ENCODE measurements at places on chromosomes 16 and 17. TPM values are rescaled to one million over a fixed set of nuclear protein-coding genes. Genes with fewer than 3 reads are reported as not detected.

Gene TMEM98
- 9.2 TPM for total RNA-seq

Gene PMFBP1
- total RNA-seq: 1.4 TPM

Gene OR4D1
- total RNA-seq: not detected

Gene ACE
- 0.30 TPM for total RNA-seq

Gene PDILT
- not detected for total RNA-seq

DNA sequence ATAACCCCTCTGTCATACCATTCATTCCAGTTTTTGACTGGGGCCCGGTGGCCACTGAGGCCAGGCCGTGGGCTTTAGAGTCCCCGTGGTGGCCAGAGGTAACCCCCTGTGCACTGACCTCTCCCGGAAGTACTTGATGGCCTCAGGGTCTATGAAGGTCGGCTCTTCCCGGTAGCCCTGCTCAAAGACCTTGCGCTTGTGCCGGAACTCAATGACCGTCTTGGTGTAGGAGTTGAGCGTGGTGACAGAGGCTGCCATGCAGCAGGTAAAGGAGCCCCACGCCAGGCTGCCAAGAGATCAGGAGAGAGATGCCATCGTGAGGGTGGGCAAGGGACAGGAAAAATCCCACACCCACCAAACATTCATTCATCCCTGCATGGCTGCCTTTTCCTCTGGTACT, 234.8 kb downstream of the GSG1L start:
- no peak for DNase-seq

DNA sequence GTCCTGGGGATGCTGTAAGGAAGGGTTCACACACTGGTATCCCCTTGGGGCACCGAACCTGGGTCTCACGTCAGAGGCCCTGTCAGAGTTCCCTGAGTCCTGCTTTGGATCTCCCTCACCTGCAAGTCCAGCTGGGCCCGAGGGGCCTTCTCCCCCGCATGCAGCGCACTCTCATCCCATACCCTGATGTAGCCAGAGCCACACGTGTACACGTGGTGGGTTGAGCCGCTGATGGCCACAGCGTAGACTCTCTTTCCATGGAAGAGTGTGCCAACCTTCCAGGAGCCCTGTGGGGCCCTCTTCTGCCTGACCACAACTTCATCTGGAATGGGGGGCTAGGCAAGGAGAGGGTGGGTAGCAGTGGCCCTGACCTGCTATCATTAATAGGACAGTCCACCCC, 9.9 kb downstream of the TLE7 start:
- no peak for DNase-seq

- no peak for DNase-seq
Observed at GRCh38 chr17:44067545-44067940, 1.1 kb upstream of the LSM12 start.

GRCh38 chr17:79045842-79046196, 21.9 kb downstream of the C1QTNF1 start:
- DNase-seq: peak; percentile 75

GRCh38 chr16:59339871-59340270, 605.8 kb upstream of the GOT2 start:
- no peak for DNase-seq

Gene BFAR
- 57.0 TPM for total RNA-seq

DNA sequence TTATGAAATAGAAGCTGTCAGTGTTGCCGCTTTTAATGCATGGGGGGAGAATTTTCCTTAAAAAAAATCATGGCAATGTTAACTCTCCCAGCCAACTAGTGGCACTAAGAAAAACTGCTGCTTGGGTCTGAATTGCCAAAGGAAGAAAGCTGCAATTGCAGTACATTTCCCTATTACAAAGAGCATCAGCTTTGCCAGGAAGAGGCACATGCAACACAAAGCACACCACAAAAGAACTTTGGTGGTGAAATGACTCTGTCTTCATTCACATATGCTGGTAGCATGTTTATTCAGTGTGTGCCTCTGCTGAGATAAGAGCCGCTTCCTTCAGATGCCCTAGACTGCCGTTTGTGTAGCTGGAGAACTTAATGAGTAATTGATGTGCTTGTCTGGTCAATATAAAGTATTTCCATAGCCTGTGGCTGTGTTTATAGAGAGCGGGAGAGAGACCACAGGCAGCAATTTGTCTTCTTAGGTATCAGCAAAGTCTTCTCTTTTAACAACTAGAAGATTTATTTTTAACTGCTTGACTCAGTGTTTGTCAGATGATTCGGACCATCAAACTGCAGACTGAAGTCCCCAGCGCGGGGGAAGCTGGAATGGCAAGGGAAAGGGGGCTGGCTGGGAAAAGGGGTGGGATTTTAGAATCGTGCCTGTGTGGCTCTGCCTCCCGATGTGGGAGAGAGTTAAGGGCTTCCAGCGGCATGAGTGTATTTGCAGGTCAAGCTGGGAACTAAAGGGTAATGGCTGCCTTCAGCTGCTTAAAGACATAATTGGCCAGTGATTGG, 115.1 kb downstream of the MRTFB start:
- peak; percentile 18 for DNase-seq

DNA sequence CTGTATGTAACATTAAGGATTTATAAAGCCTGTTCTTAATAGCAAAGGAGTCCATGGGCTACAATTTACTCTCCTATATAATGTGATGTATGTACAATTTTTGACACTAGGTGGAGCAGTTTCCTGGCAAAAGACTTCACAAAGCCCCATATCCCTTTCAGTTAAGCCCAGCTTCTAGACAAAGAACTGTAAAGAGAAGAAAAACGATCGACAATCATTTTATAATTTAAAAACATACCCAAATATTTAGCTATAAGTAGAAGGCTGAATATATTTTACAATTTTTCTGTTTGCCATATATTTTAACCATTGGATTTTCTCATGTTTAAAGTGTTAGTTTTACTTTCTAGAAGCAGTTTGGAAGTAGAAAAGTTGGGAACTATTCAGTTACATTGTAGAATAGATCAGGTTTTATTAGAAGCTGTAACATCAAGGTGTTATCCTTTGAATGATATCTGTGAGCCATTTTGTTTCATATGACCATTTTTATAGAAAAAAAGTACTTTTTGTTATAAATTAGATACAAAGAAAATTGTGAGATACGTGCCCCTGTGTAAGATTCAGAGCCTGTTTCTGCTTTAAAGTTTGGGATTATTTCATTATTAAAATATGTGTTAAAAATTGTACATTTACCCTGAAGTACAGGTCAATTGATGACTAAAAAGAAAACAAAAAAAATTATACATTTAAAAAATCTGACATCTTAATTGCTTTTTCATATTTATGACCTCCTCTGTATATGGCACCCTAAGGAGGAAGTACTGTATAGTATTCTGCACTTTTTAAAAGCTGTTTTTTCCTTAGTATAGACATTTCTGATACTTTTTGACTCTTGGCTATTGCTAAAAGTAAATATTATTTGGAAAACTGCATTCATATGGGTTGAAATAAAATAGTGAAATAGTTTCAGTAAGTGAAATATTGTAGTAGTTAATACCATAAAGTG, 46.3 kb downstream of the VMP1 start:
- peak; percentile 86 for DNase-seq

Gene TNFRSF13B
- total RNA-seq: not detected

- DNase-seq: no peak
Observed at GRCh38 chr17:76040376-76040775, 13.3 kb upstream of the EVPL start.

Gene MYH13
- total RNA-seq: not detected

DNA sequence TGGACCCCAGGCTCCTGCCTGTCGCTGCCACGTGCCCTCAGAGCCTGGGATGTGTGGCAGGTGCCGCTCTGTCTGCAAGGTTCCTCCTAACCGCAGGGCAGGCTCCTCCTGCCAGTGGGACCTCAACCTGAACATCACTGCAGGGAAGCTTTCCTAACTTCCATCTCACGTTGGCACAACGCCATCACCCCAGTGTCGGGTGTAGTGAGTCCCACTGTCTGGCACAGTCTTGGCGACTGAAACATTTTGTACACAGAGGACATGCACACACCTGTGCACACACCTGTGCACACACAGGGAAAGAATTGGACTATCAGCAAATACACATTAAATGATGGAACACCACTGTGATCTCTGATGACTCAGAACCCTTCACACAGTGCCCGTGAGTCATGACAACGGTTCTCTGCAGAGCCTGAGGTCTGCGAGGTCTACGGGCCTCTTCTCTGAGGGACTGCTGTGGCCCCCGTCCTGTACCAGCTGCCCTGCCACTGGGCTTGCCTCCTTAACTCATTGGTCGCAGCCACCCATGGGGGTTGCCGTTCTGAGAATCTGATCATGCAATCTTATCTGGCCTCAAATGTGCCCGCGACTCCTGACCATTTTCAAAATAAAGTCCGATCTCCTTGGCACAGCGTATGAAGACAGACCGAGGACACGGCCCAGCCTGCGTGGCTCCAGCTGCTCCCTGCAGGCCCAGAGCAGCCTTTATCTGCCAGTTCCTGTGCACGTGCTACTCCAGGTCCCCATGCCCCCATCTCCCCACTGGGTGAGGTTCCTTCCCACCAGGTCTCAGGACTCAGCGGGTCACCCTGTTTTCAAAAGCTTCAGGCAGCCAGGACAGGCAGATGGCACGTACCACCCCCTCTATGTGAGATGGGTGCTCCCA, 7.6 kb downstream of the CCDC57 start:
- DNase-seq: peak; percentile 88

DNA sequence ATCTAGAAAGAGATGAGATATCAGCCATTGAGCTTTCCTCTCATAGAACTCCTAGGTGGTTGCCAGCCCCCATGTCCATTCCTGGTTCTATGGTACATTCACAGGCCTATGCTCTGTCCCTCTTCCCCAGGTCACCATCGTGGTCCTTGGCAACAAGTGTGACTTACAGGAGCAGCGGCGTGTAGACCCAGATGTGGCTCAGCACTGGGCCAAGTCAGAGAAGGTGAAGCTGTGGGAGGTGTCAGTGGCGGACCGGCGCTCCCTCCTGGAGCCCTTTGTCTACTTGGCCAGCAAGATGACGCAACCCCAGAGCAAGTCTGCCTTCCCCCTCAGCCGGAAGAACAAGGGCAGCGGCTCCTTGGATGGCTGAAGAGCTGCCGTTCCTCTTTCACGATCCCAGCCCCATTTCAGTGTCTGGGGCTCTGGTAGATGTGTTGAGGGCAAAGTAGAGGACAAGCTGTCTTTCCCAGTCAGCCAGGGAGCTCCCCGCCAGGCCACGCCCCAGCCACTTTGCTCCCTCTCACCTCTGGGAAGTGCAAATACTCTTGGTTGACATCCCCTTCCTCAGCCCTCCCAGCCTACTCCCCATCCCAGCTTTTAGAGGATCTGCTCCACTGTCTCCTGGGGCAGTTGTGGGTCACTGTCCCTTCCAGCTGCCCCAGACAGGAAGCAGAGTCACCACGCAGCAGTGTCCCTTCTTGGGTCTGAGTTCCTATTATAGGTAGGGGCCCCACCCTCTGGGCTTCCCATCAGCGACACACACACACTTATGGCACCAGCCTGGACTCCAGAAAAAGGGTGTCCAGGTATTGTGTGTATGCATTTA, 3.8 kb downstream of the NKIRAS2 start:
- DNase-seq: no peak

GRCh38 chr17:63246344-63246743, 199.8 kb downstream of the CYB561 start:
- DNase-seq: no peak

- no peak for DNase-seq
Observed at GRCh38 chr16:8958344-8959167, 5.2 kb downstream of the USP7 start.

GRCh38 chr17:80008383-80008840, 27.3 kb downstream of the TBC1D16 start:
- peak; percentile 81 for DNase-seq

DNA sequence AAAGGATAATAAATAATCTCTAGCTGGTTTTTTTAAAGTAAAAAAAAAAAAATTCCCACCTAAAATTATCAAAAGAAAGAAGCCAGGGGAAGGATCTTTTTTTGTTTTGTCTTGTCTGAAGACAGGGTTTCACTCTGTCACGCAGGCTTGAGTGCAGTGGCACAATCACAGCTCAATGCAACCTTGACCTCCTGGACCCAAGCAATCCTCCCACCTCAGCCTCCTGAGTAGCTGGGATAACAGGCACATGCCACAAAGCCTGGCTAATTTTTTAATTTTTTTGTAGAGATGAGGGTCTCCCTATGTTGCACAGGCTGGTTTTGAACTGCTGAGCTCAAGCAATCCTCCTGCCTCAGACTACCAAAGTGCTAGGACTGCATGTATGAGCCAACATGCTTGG, 78.4 kb upstream of the STAC2 start:
- DNase-seq: no peak

Gene EFCAB13
- 1.1 TPM for total RNA-seq

DNA sequence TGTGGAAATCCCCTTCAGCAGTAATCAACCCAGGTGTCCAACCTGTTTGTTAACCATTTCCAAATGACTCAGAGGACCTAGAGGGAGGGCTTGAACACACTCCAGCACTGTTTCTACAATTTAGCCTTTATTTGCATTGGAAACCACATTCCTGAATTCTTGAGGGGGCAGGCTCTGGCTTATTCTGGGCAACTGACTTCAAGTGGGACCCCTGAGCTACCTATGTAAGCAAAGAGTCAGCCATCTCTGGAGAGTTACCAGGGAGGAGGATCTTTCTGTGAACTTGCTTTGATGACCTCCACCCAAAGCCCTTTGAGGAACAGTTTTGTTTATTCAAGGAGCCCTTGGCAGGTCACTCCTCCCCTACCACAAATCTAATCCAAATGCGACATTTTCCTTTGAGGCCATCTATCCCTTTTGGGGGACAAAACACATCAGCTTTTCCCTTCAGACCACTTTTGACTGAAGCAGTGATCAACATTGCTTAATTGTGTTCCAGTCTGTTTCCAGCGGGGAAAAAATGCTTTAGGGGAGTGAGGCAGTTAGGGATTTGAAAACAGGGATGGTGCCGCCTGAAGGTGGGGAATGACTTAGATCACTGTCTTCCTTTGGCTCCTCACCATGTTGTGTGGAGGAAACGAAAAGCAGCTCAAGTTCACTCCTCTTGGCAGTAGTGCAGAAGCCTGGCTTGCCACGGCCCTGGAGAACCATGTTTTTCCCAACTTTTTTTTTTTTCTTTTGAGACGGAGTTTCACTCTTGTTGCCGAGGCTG, 46.2 kb downstream of the TUBD1 start:
- DNase-seq: peak; percentile 91

GRCh38 chr17:41318231-41318630, 2.7 kb upstream of the KRTAP17-1 start:
- no peak for DNase-seq
